Activated CD4-positive, alpha-beta memory T cell treated with anti-CD3 and anti-CD28 coated beads, Interleukin-2, amount 10 ng/mL, durations not matched to agents 7 days and 5 days (primary cell): ENCODE measurements at places on chromosomes 16 and 17.

GRCh38 chr17:81438688-81439087 lies 43.4 kb downstream of the BAHCC1 start:
- no peak for DNase-seq

GRCh38 chr17:6487251-6488007 lies 43.2 kb downstream of the PIMREG start:
- DNase-seq, result no peak

DNA sequence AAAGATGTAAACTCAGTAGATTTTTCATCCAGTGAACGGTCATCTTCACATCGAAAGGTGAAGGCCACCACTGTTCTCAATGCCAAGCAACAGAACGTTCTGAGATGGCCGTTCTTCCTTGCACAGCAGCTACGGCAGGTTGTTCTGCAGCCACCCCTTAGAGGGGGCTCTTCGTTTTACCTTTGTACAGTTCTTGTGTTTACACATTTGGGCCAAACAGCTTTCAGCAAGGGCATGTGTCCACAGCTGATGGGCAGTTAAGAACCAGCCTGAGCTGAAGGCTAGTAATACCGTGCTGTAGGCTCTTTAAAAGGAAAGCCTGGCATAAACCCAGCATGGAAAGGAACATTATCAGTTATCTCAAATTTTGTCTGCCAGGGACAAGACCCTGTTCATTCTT lies 15.9 kb downstream of the PLD6 start:
- DNase-seq, result no peak

- peak; percentile 86 for DNase-seq
Measured at GRCh38 chr17:74961657-74962350, 10.8 kb downstream of the HID1 start.

DNA sequence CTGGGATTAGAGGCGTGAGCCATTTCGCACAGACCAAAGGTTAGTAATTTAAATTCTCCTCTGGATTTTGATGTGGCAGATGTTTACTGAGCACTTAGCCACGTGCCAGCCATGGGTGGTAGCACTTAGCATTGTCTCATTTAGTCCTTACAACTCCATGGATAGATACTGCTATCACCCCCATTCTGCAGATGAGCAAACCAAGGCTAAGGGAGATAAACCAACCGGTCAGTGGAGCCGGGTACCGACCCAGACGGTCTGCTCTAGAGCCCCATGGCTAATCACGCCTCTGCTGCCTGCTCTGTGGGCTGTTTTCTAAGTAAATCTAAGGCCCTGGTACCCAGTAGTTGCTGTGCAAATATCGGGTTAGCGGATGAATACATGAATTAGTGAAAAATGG lies 12.6 kb upstream of the ADGRG1 start:
- DNase-seq, result no peak

- no peak for DNase-seq
Measured at GRCh38 chr16:60405286-60405685, 1631.0 kb downstream of the CDH8 start.

DNA sequence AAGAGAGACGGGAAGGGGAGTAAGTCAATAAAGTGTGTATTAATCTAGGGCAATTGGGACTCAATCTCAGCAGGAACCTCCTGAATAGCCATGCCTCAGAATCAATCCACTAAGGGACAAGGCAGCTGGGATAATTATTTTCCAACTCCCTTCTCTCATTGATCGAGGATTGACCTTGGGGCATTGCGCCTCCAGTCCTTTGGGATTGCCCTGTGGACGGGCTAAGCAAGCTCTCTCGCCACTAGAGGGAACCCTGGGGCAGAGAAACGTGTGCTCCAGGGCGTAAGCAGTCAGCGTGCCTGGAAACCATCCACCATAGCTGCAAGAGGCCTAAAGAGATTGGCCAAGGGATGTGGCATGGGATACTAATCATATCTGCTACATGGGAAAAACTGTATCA lies 53.9 kb upstream of the ERCC4 start:
- peak; percentile 36 for DNase-seq

- DNase-seq, result no peak
Measured at GRCh38 chr17:73248532-73248931, 13.1 kb downstream of the CPSF4L start.

- DNase-seq, result no peak
Measured at GRCh38 chr17:77210331-77210730, 69.6 kb downstream of the SEC14L1 start.

GRCh38 chr16:14303182-14303618 lies 232.1 kb downstream of the MRTFB start:
- DNase-seq, result no peak

DNA sequence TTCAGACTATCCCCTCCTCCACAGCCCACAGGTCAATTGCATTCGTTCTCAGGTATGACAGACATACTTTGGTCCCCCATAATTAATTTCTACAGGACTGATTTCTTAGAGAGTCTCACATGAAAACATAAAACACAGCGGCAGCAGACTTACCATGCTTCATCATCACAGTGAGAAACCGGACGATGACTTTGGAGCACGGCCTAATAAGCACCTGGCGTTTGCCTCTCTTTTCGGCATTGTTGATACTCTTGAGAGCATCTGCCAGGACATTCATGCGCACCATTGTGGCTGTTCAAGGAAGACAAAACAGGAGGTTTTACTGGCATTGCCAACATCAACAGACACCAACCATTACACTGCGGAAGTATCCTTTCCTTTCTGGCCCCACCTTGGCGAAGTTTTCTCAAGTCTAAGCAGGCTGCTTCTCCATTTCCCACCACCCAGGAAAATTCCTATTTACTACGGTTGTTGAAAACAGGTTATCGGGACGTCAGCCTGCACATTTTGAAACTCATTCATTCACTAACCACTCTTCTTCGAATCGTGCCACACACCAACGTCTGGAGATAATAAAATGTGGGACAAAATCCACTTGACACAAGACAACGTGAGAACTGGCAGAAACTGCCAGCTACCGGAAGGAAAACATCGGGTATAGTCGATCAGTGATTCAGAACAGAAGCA lies 1.2 kb downstream of the RPS15A start:
- DNase-seq, result no peak

GRCh38 chr16:74868501-74868900 lies 93.9 kb upstream of the FA2H start:
- no peak for DNase-seq

GRCh38 chr16:57329718-57330327 lies 28.8 kb upstream of the CCL22 start:
- DNase-seq, result no peak

GRCh38 chr17:76266244-76266938 lies 1.2 kb downstream of the UBALD2 start:
- DNase-seq, result peak; percentile 52

DNA sequence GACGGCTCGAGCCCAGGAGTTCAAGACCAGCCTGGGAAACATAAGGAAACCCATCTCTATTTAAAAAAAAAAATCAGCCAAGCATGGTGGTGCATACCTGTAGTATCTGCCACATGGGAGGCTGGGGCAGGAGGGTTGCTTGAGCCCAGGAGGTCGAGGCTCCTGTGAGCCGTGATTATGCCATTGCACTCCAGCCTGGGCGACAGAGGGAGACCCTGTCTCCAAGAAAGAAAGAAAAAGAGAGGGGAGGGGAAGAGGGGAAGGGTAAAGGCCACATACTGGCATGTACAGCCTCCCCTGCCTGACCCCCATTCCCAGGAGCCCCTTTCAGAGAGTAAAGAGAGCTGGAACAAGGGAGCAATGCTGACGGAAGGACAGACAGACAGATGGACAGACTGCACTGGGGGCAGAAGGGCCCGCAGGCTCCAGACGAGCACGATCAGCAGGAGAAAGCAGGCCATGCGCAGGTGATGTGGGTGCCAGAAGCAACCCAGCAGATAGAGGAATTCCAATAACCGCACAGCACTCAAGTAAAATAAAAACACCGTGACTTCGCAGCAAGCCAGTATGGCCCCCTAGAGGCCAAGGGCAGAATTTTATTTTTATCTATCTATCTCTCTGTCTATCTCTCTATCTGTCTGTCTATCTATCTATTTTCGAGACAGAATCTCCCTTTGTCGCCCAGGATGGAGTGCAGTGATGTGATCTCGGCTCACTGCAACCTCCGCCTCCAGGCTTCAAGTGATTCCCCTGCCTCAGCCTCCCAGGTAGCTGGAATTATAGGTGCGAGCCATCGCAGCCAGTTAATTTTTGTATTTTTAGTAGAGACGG lies 27.1 kb upstream of the SNN start:
- DNase-seq, result peak; percentile 41

- no peak for DNase-seq
Measured at GRCh38 chr17:79137789-79138165, 63.2 kb downstream of the ENGASE start.

GRCh38 chr17:72657467-72658317 lies 434.8 kb downstream of the SLC39A11 start:
- no peak for DNase-seq

DNA sequence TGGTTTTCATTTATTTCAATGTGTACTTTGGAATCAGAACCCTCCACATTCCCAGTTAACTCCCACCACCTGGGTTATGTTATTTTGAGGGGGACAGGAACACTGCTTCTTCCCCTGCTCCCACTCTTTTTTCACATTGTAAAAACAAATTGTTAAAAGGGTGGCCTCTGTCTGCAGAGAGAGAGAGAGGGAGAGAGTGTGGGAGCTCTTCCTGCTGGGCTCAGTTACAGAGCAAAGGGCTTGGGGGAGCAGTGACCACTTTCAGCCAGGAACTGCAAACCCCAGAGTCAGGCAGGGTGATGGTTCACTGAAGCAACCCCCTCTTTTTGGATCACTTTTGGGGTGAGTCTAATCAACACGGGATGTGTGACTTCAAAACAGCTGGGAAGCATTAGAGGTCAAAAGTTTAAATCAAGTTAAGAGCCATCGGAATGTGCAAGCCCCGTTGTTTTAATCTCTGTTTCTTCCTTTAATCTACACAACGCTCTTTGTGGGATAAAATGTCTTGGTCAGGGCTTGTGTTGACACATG lies 577.0 kb upstream of the CDH11 start:
- DNase-seq, result no peak

DNA sequence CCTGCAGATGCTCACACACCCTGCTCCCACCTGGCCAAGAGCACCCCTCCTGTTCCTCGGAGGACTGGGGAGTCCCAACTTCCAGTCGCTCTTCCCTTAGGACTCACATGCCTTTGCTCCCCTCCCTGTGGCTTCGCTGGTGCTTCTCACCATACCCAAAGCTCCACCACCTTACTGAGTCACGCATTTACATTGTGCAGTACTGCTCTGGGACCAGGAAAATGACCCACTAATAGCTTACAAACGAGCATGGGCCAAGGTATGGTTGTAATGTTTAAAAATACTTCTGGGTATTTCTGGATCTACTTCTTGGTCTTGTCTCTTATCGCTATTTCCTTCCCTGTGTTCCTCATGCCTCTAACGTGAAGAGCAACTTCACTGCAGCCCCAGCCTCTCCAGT lies 41.0 kb upstream of the CDRT4 start:
- no peak for DNase-seq

DNA sequence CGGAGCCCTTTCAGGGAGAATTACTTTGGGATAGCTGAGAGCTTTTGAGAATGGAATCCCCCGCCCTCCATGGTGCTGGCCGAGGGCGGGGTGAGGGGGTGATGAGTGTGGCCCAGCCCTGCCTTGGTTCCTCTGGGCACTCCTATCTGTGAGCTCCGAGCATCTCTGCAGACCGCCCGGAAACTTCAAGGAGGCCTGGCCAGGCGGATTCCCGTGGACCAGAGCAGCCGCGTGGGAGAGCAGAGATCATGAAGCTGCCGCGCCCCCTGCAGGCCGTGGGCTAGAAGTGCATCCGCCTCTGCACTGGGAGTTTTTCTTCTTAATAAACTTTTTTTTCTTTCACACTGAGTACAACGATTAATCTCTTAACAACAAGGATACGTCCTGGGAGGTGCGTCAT lies 392.9 kb upstream of the EEF2KMT start:
- DNase-seq, result peak; percentile 20

DNA sequence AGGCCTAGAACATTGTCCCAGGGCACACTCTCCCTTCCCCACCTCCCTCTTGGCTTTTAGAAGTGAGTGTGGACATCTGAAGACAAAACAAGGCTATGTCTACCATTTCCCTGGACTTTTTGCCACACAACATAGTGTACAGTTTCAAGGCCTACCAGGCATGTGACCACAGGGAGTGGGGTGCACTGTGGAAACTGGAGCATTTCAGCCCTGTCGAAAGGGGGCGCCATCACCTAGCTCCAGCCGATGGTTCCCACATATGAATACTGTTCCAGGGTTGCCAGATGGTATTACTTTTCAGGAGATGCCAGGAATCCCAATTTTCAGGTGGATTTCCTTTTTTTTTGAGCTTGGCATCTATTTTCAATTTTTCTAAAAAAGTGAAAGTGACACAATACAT lies 140.7 kb downstream of the KATNIP start:
- DNase-seq, result peak; percentile 37

DNA sequence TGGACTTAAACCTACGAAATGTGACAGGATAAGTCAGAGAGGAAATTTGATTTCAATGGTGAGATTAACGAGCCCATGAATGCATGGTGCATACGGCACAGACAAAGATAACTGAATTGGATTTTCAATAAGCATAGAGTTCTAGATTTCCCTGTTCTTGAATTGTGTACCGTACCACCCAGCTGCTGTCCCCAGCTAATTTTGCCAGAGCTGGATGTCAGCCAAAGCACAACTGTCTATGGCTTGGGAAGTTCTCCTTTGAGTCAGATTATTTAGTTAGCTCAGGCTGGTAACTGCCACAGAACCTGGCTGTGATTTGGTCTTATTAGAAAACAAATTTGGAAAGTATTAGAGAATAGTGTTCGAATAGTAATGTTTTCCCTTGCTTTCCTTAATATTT lies 143.1 kb downstream of the CDH13 start:
- DNase-seq, result no peak

- no peak for DNase-seq
Measured at GRCh38 chr17:34464812-34465211, 101.8 kb upstream of the CCL1 start.

DNA sequence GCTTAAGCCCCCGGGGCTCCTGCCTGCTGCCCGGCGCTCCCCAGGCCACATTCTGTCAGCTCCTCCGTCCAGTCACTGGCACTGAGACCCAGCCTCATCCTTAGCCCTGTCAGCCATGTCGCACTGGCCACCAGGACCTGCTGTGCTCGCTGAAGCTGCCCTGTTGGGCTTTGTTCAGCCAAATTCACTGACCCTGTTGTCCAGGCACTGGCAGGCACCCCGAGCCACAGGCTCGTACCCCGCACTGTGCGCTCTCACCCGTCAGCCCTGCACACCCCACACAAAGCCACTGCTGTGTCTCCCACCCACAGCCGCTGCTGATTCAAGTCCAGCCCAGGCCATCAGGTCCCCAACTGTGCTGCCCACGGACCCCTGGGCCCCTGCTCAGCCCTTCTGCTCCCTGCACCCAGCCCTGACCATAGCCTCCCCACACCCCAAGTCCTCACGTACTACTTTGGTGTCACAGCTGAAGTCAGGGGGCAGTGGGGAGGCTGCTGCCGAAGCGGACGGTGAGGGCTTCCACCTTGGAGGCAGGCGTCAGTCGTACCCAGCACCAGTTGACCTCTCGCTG lies 131.5 kb upstream of the CHMP6 start:
- DNase-seq, result no peak

- no peak for DNase-seq
Measured at GRCh38 chr17:61087024-61087423, 312.6 kb upstream of the TBX2 start.

GRCh38 chr16:21223787-21224186 lies 9.7 kb upstream of the ANKS4B start:
- no peak for DNase-seq

GRCh38 chr17:48024149-48025039 lies 13.2 kb downstream of the COPZ2 start:
- peak; percentile 71 for DNase-seq
